Stimulated activated CD4-positive, alpha-beta T cell treated with anti-CD3 and anti-CD28 coated beads, Interleukin-15, amount 100 ng/mL, for 48 hours (primary cell): ENCODE measurements at places on chromosomes 1 and 21.

GRCh38 chr1:18109756-18110597, 2.4 kb downstream of the IGSF21 start:
- peak; percentile 12 for DNase-seq

- DNase-seq: no peak
Measured at GRCh38 chr1:62778208-62778607, 5.7 kb upstream of the ATG4C start.

DNA sequence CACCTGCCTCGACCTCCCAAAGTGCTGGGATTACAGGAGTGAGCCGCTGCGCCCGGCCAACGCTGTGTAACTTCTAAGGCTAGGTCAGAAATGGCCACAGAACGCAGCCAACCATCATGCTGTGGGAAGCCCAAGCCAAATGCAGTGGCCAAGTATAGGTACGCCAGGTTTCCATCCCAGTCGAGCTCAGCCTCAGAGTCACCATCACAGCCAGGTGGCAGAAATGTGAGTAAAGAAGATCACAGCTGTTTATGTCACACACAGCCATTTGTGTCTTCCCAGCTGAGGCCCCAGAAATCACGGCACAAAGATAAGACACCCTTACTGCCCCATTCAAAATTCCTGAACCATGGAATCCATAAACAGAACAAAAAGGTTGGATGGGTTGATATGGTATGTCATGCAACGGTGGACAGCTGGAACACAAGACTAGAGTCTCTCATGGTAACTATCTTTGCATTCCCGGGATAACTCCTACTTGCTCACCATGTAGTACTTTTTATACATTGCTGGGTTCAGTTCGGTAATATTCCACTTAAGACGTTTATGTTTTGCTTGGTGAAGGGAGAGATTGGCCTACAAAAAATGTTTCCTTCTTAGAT, 84.3 kb downstream of the SLC45A1 start:
- no peak for DNase-seq

GRCh38 chr1:2556678-2557481, 709 bp downstream of the TNFRSF14 start:
- no peak for DNase-seq

- no peak for DNase-seq
Measured at GRCh38 chr1:62799688-62800087, 15.8 kb downstream of the ATG4C start.

- no peak for DNase-seq
Measured at GRCh38 chr1:24872061-24872850, 57.8 kb downstream of the RUNX3 start.
